ENCODE measurements at places on chromosomes 12 and 14. TPM values are rescaled to one million over a fixed set of nuclear protein-coding genes. Genes with fewer than 3 reads are reported as not detected.

Gene SLCO1B1
- not detected for total RNA-seq

GRCh38 chr12:107125833-107126232 is 32.5 kb upstream of the CRY1 start:
- no peak overlapping the region for H3K4me3 ChIP-seq
- no peaks in the 10 kb centered on the region for H3K4me1 ChIP-seq
- DNase-seq = no peak
- H3K27me3 ChIP-seq = peaks cover 4% of the 10 kb centered on the region
- no peaks in the 10 kb centered on the region for H3K36me3 ChIP-seq
- H3K27ac ChIP-seq = no peak overlapping the region

GRCh38 chr14:71620401-71620800 is 311.8 kb upstream of the RGS6 start:
- DNase-seq = peak; percentile 73
- no peaks in the 10 kb centered on the region for H3K36me3 ChIP-seq
- H3K4me1 ChIP-seq = peaks cover 16% of the 10 kb centered on the region
- H3K27ac ChIP-seq = no peak overlapping the region

GRCh38 chr12:58458102-58458501 is 462.2 kb downstream of the LRIG3 start:
- no peak overlapping the region for H3K27ac ChIP-seq
- no peak overlapping the region for H3K4me3 ChIP-seq
- no peaks in the 10 kb centered on the region for H3K36me3 ChIP-seq
- no peak for DNase-seq
- H3K4me1 ChIP-seq = no peaks in the 10 kb centered on the region

GRCh38 chr12:109952873-109953272 is 43.3 kb downstream of the GIT2 start:
- no peak for DNase-seq
- no peaks in the 10 kb centered on the region for H3K27me3 ChIP-seq
- H3K4me3 ChIP-seq = no peak overlapping the region
- H3K27ac ChIP-seq = no peak overlapping the region
- H3K4me1 ChIP-seq = no peaks in the 10 kb centered on the region
- peaks cover 36% of the 10 kb centered on the region for H3K36me3 ChIP-seq

GRCh38 chr12:95789126-95790032 is 1.2 kb downstream of the NTN4 start:
- peaks cover 11% of the 10 kb centered on the region for H3K36me3 ChIP-seq
- H3K27ac ChIP-seq = peak overlapping the region; percentile 83
- peaks cover 42% of the 10 kb centered on the region for H3K4me1 ChIP-seq
- DNase-seq = no peak
- peak overlapping the region; percentile 79 for H3K4me3 ChIP-seq

DNA sequence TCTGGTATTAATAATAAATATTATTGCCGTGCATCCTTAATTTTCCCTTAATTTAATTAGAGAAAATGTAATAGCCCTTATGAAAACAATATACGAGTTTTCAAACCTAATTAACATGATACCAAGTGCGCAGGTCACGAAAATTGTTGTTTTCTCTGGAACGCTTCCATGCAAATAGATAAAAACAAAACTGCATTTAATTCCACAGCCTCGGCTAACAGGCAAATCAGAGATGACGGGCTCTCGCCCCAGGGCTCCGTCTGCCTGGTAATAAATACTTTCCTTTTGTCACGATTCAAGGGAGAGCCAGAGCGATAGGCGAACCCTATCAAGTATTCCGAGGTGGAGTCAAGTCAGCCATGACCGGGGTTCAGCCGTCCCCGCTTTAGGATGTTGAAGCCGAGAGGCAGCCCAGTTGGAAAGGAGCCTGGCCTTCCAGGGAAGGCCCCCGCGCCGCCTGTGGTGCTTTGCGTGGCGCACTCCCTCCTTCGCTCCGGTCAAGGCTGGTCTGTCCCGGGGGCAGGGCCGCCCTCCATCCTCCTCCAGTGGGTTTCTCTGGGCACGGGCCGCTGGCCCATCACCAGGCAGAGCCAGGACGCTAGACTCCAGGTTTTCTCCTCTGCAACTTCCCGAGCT is 137.8 kb upstream of the GSC start:
- no peaks in the 10 kb centered on the region for H3K4me1 ChIP-seq
- H3K36me3 ChIP-seq = no peaks in the 10 kb centered on the region
- no peak for DNase-seq
- H3K27me3 ChIP-seq = no peaks in the 10 kb centered on the region
- H3K27ac ChIP-seq = no peak overlapping the region
- H3K4me3 ChIP-seq = no peak overlapping the region

DNA sequence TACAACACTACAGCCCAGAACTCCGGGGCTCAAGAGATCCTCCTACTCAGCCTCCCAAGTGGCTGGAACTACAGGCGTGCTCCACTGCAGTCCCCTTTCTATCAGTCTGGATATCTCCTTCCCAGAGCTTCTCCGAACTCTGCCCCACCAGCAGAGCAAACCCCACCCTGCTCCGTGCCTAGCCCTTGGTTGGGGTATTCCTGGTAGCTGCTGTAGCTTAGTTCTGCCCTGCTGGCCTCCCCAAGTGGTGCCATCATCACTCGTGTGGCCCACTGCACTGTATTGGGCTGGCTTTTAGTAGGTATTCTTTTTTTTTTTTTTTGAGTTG is 9.5 kb downstream of the HSP90AA1 start:
- H3K27me3 ChIP-seq = no peaks in the 10 kb centered on the region
- peaks cover 20% of the 10 kb centered on the region for H3K36me3 ChIP-seq
- DNase-seq = no peak
- no peaks in the 10 kb centered on the region for H3K4me1 ChIP-seq
- H3K4me3 ChIP-seq = no peak overlapping the region

Gene IFT81
- total RNA-seq = 9.8 TPM

Gene USP44
- total RNA-seq = 3.1 TPM

Gene SLC22A17
- 4.6 TPM for total RNA-seq

DNA sequence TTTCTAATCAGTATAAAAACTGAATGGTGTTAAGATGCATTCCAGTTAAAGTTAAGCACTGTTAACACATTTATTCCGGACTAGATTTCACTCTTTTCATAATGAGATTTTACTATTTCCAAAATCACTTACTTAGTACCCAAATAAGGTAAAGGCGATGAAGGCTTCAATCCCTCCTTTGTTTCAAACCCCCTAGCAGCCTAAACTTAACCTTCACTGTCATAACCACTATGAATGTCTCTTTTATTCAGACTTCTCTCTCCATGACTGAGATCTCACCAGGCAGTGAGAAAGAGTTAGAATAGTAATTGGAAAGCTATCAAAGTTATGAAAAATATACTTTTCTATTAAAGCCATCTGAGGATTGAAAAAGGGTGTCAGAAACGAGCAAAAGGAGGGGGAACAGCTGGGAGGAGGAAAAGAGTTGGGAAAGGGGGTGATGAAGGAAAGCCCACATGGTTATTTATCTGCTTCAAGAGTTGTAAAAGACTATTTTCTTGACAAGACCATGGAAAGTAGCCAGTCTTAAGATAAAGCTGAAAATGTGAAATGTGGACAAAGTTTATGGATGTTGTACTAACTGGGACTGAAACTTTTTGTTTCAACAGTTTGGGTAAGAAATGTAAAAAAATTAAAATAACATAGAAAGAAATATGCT is 11.7 kb downstream of the EPS8 start:
- no peaks in the 10 kb centered on the region for H3K36me3 ChIP-seq
- H3K4me1 ChIP-seq = peaks cover 17% of the 10 kb centered on the region
- no peak overlapping the region for H3K27ac ChIP-seq
- no peak overlapping the region for H3K4me3 ChIP-seq
- no peaks in the 10 kb centered on the region for H3K27me3 ChIP-seq

Gene CACNA1C
- total RNA-seq = not detected

GRCh38 chr12:9692909-9693308 is 23.4 kb downstream of the CLEC2D start:
- DNase-seq = no peak
- no peak overlapping the region for H3K27ac ChIP-seq
- H3K36me3 ChIP-seq = peaks cover 2% of the 10 kb centered on the region
- H3K4me3 ChIP-seq = no peak overlapping the region
- no peaks in the 10 kb centered on the region for H3K27me3 ChIP-seq

DNA sequence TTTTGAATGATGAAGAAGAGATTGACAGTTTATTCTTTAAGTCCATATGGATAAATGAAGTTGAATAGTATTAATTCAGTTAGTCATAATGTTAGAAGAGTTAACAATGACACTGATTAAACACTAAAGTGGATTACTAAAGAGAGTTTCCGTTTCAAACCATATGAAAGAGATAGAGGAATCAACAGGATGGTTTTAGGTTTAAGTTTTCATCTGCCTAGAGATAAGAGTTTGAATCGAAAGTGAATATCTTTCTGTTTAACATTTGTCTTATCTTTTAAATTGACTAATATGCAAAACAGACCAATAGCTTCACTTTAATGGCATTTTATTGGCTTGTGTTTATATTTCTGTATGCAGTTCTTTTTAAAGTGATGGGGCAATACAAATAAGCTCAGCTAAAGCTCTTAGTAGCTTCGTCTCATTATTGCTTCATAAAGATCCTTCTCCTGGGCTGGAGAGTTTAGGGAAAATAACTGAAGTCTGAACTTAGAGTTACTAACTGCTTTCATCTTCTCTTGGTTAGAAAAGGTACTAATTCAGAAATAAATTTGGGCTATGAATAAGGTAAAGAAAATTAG is 66.0 kb downstream of the MIPOL1 start:
- no peak overlapping the region for H3K27ac ChIP-seq
- no peak for DNase-seq
- no peak overlapping the region for H3K4me3 ChIP-seq
- no peaks in the 10 kb centered on the region for H3K36me3 ChIP-seq
- no peaks in the 10 kb centered on the region for H3K27me3 ChIP-seq

Gene RBP5
- total RNA-seq = not detected

Gene LRP1-AS
- total RNA-seq = not detected

Gene NKX2-8
- total RNA-seq = not detected

DNA sequence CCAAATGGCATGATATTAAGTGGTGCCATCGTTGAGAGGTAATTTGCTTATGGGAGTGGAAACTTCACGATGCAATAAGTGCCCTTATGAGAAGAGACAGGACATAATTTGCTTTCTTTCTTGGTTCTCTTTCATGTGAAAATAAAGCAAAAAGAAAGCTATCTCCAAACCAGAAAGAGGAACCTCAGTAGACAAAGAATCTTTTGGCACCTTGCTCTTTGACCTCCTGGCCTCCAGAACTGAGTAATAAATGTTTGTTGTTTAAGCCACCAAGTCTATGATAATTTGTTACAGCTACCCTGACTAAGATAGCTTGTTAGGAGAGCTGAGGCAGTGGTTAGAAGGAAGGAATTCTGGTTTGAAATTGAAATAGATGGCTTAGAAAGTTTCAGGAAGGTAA is 39.6 kb downstream of the CCER1 start:
- H3K4me1 ChIP-seq = no peaks in the 10 kb centered on the region
- H3K36me3 ChIP-seq = no peaks in the 10 kb centered on the region
- no peak overlapping the region for H3K4me3 ChIP-seq
- H3K27me3 ChIP-seq = no peaks in the 10 kb centered on the region

Measured in endothelial cell of umbilical vein (primary cell).